ENCODE measurements at places on chromosomes 12 and 14.

DNA sequence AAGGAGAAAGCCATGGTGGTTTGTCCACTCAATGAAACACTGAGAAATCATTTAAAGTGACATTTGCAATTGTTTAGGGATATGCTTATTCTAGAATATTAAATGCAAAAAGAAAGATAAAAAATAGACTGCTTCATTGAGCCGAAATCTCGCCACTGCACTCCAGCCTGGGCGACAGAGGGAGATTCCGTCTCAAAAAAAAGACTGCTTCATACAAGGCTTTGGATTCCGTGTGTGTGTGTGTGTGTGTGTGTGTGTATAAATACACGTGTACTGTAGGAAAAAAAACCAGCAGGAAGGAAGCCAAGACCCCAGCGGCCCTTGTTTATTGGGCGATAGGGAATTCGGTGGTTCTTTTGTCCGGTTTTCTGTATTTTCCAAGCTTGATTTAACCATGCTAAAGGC, 3.2 kb upstream of the ZNF839 start:
- DNase-seq: no peak

- no peak for DNase-seq
These were observed 19.9 kb downstream of the CDKN1B start for GRCh38 chr12:12736759-12737676.

DNA sequence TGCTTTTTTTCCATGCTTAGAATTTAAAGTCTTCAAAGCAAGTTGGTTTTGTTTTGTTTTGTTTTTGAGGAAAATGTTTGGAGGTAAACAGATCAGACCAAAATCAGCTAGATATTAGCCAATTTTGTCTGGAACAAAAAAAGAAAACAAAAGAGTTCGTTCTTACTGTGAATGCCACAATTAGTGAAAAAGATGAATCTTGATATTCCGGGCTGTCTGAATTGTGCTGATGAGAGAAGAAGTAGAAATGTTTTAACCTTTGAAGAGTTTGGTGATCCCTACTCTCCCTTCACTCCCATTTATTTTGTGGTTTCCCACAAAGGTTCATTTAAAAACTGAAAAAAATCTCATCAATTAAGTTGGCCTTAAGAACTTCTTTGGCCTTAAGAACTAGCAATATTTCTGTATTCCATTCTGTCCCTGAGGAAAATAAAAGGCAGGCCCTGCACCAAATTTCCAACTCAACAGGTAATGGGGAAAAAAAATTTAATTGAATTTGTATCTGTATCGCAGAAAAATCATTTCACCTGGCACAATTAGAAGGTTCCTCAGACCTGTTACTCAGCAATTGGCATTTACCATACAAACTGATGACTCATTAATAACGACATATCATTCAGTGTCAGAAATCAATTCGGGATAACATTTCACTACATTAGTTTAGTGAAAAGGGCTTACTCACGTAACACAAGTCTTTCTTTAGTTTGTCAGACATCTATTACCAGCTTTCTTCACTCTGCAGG, 562 bp upstream of the GLIPR1L2 start:
- DNase-seq: no peak

GRCh38 chr12:46958053-46958452, 121.4 kb upstream of the PCED1B start:
- DNase-seq: no peak

DNA sequence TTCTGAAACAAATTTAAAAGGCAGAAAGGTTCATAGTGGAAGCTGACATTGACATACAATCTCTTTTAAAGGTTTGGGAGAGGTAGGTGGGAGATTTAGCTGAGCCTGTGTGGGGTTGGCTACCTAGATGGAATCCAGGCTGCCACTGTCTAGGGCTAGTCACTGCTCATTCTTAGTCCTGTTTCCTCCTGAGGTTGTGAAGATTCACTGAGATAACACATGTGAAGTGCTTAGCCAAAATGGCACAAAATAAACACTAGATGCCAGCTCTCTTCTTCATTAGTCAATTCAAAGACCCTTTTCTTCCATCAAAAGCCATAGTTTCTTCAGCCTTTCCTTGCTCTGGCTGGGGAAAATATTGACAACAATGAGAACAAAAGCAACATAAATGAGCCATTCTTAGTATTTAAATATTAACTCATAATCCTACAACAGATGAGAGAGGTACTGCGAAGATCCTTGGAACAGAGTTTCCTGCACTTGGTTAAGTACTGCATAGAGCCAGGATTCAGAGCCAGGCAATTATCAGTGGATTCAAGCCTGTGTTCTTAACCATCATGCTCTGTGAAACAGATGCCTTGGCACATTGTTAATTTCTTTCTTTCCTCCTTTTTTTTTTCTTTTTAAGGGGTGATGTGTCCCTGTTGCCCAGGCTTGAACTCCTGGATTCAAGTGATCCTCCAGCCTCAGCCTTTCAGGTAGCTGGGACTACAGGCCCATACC, 3.5 kb downstream of the MYF6 start:
- DNase-seq: no peak

DNA sequence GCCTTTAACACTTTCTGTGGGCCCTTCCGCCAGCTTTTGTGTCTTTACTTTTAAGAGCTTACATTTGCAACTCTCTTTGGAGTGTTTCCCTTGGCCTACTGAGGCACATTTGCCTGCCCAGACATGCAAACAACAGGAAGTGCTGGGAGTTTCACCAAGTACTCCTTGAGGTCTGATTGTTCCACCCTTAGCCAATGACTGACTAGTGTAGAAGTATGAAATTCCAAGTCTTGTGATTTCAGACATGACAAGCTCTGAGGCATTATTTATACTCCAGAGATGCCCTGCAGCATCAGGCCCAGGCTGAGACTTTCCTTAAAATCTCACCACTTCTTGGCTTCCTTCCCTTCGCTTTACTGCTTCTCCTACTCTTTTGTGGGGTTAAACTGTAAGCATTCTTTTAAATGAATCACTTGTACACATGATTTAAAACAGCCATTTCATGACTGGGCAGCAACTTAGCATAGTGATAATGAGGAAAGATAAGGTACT, 174.1 kb downstream of the SLC6A15 start:
- DNase-seq: no peak

DNA sequence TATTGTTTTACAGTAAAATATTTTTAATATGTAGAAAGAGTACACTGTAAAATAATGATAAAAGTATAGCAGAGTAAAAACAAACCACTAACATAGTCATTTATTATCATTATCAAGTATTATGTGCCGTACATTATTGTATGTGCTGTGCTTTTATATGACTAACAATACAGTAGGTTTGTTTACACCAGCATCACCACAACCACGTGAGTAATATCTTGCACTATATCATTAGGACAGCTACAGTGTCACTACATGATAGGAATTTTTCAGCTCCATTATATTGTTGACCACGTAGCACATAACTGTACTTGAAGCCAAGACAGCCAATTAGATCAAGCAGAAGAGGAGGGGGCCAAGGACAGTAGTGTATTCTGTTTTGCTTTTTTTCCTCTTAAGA, 415.4 kb downstream of the RAD51B start:
- no peak for DNase-seq

DNA sequence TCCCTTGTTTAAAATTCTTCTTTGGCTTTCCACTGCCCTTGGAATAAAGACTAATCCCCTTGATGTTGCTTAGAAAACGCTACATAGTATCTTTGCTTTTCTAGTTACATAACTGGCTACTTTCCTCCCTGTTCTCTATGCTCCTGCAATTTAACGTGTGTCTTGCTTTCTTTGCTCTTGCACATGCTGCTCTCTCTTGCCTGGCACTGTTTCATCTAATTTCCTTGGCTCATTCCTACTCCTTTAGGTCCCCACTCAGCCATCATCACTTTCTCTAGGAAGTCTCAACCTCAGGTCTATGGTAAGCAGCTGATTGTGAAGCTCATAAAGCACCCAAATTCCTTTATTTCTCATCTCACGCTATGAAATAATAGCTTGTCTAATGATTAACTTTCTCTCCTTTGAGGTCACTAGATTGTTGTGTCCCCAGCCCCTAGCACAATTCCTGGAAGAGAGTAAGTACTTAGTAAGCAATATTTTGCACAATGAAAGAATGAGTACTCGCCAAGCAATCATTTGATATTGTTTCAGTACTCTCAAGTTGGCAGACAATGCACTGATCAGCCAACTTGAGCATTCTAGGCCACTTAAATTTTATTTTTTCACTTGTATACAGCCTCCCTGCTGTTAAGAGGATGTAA, 3.3 kb downstream of the ALDH6A1 start:
- DNase-seq: no peak

DNA sequence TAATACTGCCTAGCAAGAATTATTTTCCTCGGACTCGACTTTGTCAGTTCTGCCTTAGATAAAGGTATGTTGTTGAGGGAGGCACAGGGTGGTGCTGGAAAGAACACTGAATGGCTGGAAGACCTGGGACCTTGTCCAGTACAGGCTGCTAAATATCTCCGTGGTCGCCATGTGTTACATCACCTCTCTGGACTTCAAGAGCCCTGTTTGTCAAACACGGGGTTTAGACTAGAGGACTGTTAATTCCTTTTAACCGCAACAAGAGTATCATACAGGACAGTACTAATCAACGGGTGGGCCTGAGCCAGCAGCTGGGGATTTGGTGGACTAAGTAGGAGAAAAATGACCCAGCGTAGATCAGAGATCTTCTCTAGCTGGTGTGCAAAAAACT, 476.3 kb downstream of the LRIG3 start:
- no peak for DNase-seq

- no peak for DNase-seq
These were observed 18.8 kb downstream of the TNFAIP2 start for GRCh38 chr14:103142026-103142425.

DNA sequence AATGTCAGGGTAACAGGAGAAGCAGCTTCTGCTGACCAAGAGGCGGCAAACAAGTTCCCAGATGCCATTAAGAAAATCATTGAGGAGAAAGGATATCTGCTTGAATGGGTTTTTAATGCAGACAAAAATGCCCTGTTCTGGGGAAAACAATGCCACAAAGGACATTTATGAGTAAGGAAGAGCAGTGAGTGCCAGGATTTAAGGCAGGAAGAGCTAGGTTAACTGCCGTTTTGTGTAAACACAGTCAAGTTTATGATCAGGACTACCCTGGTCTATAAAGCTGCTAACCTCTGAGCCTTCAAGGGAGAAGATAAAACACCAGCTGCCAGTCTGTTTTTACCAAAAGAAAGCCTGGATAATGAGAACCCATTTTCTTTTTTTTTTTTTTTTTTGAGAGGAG, 8.5 kb downstream of the MAPKAPK5 start:
- no peak for DNase-seq
